Transverse colon (tissue), 4 donors: ENCODE measurements at places on chromosomes 5 and 9.

- no peak for DNase-seq
Observed at GRCh38 chr5:172004824-172005237, 1.6 kb downstream of the FBXW11 start.

- no peak for DNase-seq
Observed at GRCh38 chr5:35058374-35058788, 10.6 kb upstream of the AGXT2 start.

DNA sequence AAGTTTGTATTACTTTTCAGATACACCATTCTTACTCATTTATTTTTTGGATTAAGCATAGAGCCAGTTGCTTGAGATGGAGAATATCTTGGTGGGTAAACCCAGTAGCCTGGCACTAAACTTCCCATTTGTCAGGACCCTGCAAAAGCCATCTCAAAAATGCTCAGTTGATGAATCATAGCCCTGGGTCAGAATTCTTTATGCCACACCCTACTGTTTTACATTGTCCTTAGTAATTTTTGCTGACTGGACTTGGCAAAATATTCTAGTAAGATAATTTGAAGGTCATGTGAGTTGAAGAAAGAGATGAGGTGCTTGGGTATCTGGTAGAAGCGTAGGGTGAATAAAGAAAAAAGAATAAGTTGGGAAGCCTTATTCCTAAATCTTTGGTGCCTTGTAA is 50.7 kb downstream of the C7 start:
- DNase-seq = no peak

GRCh38 chr9:129889941-129890717 is 54.9 kb downstream of the USP20 start:
- peak; percentile 69 for DNase-seq

DNA sequence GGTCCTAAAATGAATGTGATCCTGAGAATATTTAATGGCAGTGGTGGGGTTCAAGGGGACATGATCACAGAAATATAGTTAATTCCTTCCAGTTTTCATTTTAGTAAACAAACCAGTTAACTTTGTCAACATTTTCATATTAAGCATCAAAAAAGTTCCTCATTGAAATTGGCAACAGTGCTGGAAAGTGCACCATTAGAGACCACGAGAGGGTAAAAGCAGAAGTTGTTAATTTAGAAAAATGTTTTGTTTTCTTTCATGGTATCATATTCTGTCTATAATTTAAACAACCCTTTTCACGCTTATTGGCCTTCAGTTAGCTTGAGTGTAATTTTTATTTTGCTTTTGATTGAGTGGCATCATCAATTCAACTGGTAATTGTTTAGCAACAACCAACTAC is 11.9 kb downstream of the GIN1 start:
- DNase-seq = no peak

GRCh38 chr9:76733096-76733495 is 31.1 kb upstream of the PCA3 start:
- no peak for DNase-seq

DNA sequence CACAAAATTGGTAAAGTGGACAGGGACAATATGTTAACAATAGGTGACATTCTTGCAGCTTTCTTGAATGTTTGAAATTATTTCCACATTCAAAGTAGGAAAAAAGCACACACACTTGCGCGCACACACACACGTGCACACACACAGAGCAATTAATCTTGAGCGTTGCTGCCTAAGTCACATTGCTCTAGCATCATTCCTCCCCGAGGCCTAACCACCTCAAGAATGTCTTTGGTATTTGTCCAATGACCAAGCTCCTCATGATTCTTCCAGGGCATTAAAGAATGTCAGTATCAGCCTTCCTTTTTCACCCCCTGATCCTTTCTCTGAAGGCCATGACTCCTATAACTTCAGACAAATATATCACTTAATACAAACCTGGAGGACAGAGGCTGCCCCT is 198.1 kb downstream of the NPR3 start:
- DNase-seq = no peak

DNA sequence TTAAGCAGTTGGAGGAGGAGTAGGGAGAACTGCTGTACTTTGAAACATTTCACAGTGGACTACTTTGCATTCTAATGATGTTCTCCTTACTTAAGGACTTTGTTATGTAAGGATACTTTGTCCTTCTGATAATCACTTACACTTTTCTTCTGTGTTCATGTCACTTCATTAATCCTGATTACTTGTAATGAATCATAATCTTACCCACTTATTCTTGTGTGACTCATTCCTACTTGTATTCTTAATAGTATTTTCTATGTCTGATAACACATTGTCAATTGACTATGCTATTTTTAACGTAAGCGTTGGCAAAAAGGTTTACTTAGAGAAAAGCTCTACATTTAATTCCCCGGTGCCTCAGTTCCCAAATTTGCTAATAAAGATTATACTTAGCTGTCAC is 63.8 kb downstream of the GHR start:
- DNase-seq = no peak

DNA sequence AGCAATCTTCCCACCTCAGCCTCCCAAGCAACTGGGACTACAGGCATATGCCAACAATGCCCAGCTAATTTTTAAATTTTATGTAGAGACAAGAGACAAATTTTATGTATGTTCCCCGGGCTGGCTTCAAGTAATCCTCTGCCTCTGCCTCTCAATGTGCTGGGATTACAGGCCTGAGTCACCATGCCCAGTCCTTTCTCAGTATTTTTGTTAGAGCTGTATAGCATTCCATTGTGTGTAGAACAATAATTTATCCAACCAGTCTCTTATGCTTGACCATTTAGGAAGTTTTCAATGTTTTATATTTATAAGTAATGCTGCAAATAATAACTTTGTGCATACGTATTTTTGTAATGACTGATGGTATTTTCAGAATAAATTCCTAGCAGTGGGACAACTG is 38.9 kb upstream of the CTXN3 start:
- DNase-seq = no peak

DNA sequence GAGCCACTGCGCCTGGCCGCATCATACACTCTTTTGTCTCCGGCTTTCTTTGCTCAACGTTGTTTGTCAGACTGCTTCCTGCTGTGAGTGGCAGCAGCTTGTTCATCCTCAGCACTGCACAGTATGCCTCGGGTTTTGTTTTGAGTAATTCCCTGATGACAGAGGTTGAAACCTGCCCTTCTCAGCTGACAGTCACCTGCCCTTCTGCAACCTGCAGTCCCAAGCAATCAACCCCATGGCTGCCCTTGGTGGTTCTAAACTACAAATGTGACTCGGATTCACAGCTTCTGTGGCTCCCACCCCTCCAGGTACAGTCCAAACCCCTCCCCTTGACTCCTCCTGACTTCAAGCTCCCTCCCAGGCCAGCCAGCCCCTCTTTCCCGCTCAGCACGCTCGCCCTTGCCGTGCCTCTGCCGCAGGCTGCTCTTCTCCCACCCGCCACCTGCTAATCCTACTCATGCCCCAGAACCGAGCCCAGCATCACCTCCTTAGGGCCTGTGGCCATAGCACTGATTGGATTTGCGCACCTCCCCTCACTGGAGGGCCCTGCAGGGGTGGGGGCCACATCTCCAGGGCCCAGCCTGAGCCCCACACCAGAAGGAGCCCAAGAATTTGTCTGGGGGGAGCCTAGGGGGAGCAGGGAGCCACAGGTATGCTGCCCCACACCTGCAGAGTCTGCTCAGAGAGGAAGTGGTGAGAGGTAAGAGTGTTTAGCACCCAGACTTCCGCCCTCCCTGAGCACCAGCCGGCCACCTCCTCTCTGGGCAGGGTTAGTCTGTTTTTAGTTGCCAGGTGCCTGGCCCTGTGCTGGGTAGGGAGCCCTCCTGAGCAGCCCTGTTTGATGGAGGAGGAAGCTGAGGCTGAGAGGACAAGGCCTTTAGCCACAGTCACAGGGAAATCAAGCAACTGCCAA is 10.1 kb downstream of the EEIG1 start:
- peak; percentile 57 for DNase-seq

DNA sequence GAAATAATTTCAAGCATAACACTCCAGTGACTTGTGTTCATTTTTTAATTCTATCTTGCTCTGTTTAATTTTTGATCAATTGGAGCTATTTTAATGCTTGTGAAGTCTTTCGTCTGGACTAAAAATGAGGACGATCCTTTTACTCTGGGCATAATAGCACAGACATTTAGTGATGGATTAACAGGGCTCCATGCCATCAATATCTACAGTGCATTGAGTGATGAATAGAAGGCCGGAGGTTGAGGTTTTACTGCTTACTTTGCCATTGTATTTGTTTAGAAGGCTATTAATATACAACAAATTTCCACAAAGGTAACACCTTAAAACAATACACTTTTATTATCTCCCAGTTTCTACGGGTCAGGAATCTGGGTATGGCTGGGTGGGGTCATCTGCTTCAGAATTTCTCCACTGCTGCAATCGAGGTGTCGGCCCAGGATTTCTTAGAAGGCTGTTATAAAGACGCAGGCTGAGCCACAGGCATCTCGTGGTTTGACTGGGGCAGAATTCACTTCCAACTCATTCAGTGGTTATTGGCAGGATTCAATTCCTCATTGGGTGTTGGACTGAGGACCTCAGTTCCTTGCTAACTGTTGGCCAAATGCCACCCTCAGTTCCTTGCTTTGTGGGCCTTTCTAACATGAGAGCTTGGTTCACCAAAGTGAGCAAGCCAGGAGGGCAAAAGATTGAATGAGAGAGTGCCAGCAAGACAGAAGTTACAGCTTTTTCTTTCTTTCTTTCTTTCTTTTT is 265.4 kb upstream of the VLDLR start:
- DNase-seq = no peak

GRCh38 chr9:137295849-137296669 is 6.0 kb downstream of the NRARP start:
- DNase-seq = peak; percentile 44

GRCh38 chr5:179327021-179327735 is 18.1 kb downstream of the ADAMTS2 start:
- DNase-seq = no peak

DNA sequence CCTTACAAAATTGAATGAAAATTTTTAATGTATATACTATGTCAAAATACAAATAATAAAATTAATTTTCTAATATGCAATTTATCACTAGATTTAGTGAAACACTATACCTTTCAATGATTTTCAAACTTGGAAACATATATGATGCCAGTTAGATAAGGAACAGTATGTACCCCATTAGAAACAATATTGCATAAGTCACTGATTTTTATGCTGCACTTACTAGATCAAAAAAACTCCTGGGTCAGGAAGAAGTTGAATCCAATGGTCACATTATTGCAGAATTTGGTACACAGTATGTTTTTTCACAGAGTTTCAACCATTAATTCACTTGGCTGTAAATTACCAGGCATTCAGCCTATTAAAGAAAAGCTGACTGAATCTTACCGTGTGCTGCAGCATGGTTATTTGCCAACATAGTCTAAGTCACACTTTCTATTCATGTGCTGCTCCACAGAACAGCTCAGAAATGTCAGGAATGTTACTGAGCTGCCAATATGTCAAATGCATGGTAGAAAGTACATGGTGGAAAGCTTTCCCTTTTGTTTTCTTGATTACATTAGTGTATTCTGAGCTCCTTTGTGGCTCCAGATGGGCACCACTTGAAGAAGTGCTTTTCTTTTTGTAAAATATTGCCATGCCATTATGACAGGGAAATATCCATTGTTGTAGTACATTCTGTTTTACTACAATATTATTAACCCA is 9.9 kb upstream of the PRR16 start:
- DNase-seq = no peak

DNA sequence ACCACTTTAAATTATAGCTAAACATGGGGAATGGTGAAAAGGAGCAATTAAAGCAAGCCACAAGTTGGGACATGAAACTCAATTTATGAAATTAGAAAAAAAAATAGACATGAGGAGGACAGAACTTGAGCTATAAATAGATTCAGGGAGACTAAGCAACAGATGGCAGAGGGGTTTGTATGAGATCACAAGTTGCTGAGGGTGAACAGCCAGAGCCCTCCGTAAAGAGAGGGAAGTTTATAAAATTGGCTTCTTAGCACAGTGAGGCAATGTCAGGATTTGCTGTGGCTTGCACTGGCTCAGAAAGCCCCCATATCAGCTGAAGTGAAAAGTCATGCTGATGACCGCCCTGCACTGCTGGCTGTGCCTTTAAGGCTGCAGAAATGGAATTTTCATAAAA is 443.4 kb upstream of the CD180 start:
- no peak for DNase-seq

- DNase-seq = no peak
Observed at GRCh38 chr9:136336156-136336870, 9.0 kb downstream of the GPSM1 start.

- no peak for DNase-seq
Observed at GRCh38 chr5:179778591-179778990, 15.2 kb upstream of the LTC4S start.

DNA sequence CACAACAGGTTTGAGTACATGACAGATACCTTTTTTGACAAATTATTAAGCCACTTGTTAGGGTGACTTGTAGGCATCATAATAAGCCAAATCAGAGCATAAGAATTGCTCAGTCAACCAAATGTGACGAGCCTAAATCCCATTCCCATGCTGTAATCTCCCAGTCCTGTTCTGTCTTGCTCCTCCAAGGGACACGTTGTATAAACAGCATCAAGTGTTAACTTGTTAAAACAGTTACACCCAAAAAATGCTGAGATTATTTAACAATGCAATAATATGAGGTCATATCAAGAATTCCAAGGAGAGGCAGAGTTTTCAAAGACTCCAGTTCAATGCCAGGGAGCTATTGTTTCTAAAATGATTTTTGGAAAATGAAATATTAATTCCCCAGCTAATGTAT is 76.2 kb downstream of the SH3TC2 start:
- no peak for DNase-seq

- DNase-seq = no peak
Observed at GRCh38 chr5:116631147-116631546, 56.5 kb upstream of the SEMA6A start.

- no peak for DNase-seq
Observed at GRCh38 chr5:1401536-1402138, 43.6 kb downstream of the SLC6A3 start.

GRCh38 chr5:158064334-158065123 is 205.6 kb upstream of the CLINT1 start:
- DNase-seq = no peak

DNA sequence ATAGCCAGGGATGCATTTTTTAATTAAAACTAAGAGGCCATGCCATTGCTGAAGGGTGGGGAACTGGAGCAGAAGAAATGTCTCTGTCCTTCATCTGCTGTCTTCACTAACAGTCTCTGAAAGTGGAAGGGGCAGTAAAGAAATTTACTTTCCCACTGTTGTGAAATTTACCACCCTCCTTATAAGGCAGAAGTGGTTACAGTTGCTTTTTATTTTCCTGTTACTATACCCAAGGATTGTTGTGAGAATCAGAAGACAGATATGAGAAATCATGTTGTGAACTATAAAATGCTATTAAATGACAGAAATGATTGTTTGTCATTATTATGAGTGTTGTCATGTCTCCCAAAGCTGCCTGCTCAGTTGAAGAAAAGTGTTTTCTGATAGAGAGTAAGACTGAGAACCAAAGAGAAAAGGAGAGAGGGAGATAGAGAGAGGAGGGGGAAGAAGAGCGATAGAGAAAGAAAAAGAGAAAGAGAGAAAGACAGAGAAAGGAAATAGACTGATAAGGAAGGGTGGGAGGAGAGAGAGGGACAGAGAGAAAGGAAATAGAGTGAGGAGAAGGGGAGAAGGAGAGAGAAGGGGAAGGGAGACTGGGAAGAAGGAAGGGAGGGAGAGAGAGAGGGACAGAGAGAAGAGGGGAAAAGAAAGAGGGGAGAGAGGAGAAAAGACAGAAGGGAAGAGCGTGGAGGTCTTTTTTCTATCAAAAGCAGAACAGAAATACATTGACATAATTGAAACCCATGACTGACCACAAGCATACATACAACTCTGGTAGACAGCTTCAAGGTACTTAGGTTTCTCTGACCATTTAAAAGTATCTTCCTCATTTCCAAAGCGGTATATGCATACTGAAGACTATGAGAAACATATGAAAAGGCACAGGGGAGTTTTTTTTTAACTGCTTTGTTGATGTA is 22.5 kb downstream of the SEC61B start:
- DNase-seq = no peak
